Neural crest cell (in vitro differentiated cells): ENCODE measurements at places on chromosomes 5 and 9. TPM values are rescaled to one million over a fixed set of nuclear protein-coding genes. Genes with fewer than 3 reads are reported as not detected.

GRCh38 chr9:976258-976942 is at the start of gene DMRT3:
TSS of gene DMRT3 (plus strand) at chr9:976655. CDS start at chr9:977002, 347 bp downstream.
- peaks cover 20% of the 10 kb centered on the region for H3K4me1 ChIP-seq
- no peaks in the 10 kb centered on the region for H3K36me3 ChIP-seq
- peak within 1 kb of the TSS; percentile 29 for H3K4me3 ChIP-seq
- no peak within 1 kb of the TSS for H3K27ac ChIP-seq

GRCh38 chr5:58760222-58760621 is 177.3 kb downstream of the RAB3C start:
- no peak for DNase-seq
- no peaks in the 10 kb centered on the region for H3K4me1 ChIP-seq
- no peaks in the 10 kb centered on the region for H3K27me3 ChIP-seq
- no peak overlapping the region for H3K4me3 ChIP-seq
- no peaks in the 10 kb centered on the region for H3K36me3 ChIP-seq
- no peak overlapping the region for H3K27ac ChIP-seq

- H3K27me3 ChIP-seq = no peaks in the 10 kb centered on the region
- no peak overlapping the region for H3K27ac ChIP-seq
- H3K4me1 ChIP-seq = peaks cover 8% of the 10 kb centered on the region
Observed at GRCh38 chr5:68746220-68746619, 347.6 kb upstream of the SLC30A5 start.

DNA sequence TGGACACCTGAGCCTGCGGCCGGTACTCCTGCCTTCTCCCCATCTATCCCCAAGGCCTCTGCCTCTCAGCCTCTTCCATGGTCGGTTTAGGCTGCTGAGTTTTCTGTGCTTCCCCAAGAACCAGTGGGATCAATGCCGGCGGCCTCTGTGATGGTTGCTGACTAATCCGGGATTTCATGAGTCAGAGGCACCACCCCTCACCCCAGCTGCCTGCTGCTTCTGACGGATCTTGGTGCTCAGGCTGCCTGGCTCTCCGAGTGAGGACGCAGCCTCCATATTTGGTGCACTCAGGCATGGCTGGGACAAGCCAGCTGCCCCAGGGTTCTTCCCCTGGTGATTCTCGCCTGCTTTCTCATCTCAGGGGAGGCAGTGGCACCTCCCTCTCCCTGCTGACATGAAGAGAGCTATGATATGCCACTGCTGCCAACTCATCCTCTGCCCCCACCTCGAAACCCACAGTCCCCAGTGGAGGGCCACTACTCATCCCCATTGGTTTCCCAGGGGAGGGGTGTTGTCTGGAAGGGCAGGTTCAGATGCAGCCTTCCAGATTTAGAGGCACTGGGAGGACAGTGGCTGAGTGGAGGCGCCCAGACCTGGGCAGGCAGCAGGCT is 3.3 kb upstream of the MAN1B1 start:
- H3K27me3 ChIP-seq = peaks cover 50% of the 10 kb centered on the region
- H3K36me3 ChIP-seq = no peaks in the 10 kb centered on the region
- H3K27ac ChIP-seq = no peak overlapping the region
- no peak for DNase-seq
- peak overlapping the region; percentile 49 for H3K4me3 ChIP-seq

- no peak overlapping the region for H3K27ac ChIP-seq
- peaks cover 58% of the 10 kb centered on the region for H3K4me1 ChIP-seq
- H3K4me3 ChIP-seq = peak overlapping the region; percentile 92
Observed at GRCh38 chr9:95504053-95504963, 12.5 kb downstream of the PTCH1 start.

DNA sequence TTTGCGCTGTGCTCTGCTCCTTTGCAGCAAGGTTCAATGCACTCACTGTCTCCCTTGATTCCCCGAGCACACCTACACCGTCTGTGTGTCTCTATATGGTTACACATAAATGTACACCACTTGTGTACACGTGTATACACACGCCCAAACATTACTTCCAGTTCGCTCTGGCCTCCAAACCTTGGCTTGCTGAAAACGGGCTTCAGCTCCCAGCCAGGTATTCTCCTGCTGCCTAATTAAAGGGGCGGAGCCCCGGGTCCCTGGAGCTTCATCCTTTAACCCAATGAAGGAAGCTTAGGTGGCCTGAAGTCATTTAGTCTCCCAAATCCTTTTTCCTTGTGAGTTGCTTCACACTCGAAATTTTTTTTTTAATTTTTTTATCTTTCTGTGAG is 4.6 kb downstream of the ISL1 start:
- H3K4me1 ChIP-seq = peaks cover 10% of the 10 kb centered on the region
- H3K27me3 ChIP-seq = peaks cover 99% of the 10 kb centered on the region
- peak overlapping the region; percentile 47 for H3K4me3 ChIP-seq
- peaks cover 2% of the 10 kb centered on the region for H3K36me3 ChIP-seq
- no peak overlapping the region for H3K27ac ChIP-seq

DNA sequence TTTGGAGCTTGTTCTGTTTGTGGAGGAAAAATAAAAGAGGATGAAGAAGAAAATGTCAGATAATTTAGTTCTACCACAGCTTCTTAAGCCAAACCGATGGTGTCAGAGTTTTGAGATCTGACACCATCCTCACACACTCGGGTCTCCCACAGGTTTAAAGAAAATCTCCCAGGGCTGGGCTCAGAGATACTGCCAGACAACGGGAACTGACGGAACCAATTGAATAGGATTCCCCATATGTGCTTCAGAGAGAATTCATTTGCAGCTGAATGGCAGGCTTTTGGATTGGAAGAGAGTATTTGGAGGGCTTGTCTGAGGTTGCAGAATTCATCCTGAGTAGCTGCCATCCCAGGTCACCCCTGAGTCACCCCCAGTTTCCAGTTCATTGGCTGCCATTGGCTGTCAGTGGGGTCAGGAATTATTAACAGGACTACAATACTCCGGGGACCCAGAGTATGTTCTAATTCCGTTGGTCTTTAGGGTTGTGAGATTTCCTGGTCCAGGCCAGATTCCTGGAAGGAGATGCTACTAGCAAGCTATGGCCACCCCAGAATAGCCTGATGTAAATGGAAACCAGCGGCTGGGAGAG is 131.3 kb downstream of the PDZD2 start:
- peaks cover 9% of the 10 kb centered on the region for H3K4me1 ChIP-seq
- H3K27ac ChIP-seq = no peak overlapping the region
- DNase-seq = no peak
- H3K27me3 ChIP-seq = no peaks in the 10 kb centered on the region

DNA sequence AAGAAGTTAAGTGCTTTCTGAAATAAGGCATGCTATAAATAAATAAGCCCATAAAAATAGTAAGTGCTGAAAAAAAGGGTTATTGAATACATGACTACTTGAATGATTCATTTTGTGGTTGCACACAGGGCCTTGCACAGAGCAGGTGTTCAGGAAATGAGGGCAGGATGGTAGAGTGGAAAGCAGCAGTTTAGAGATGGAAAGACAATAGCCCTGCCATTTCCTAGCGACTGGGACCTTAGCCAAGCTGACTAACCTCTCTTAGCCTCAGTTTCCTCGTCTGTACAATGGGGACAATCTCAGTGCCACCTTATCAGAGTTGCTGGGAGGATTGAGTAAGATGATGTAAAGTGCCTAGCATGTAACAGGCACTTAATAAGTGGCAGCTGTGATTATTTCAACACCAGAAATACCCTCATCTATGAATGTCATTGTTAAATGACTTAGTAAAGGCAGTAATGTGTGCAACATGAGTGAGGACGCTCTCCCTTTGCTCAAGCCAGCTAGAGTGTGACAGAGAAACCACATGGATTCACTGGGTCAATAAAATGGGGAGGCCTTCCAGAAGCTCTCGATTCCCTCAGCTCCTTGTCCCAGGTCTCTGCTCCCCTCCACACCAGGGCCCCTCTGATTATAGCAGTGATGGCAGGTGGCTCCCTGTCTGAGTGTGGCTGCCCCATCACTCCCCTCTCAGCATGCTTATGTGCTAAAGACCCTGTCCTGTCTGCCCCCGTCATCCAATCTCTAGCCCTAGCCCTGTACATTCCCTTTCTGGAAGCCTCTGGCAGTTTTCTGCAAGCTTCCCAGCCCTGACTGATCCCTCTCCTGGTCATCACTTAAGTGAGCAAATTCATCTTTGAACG is 16.0 kb upstream of the PHF19 start:
- H3K27ac ChIP-seq = no peak overlapping the region
- no peak for DNase-seq
- H3K27me3 ChIP-seq = no peaks in the 10 kb centered on the region

- H3K27ac ChIP-seq = no peak overlapping the region
- H3K36me3 ChIP-seq = peaks cover 6% of the 10 kb centered on the region
Observed at GRCh38 chr5:92896722-92897121, 684.3 kb downstream of the NR2F1-AS1 start.

- no peak overlapping the region for H3K4me3 ChIP-seq
- H3K27ac ChIP-seq = no peak overlapping the region
- H3K27me3 ChIP-seq = peaks cover 4% of the 10 kb centered on the region
- no peaks in the 10 kb centered on the region for H3K36me3 ChIP-seq
- DNase-seq = no peak
Observed at GRCh38 chr9:130901498-130902203, 5.0 kb upstream of the QRFP start.

- H3K36me3 ChIP-seq = no peaks in the 10 kb centered on the region
- no peaks in the 10 kb centered on the region for H3K4me1 ChIP-seq
Observed at GRCh38 chr9:71279151-71279739, 157.8 kb upstream of the TRPM3 start.

GRCh38 chr9:91220491-91221135 is 141.1 kb downstream of the AUH start:
- H3K36me3 ChIP-seq = peaks cover 4% of the 10 kb centered on the region
- no peak for DNase-seq
- no peaks in the 10 kb centered on the region for H3K4me1 ChIP-seq
- H3K27ac ChIP-seq = no peak overlapping the region

DNA sequence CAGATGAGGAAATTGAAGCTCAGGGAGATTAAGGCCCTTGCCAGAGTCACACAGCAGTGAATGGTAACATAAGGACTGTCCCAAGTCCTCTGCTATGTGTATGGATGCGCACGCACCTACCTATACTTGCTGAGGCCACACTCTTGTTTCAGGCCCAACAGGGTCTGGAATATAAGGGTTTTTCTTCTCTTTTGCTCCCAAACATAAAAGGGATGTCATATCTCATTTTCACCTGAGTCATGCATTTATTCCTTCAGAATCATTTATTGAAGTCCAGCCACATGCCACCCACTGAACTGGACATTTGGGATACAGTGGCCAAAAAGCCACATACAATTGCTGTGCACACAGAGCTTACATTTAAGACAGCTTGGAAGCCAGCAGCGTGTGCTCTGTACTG is 92.0 kb downstream of the SH3TC2 start:
- no peak overlapping the region for H3K4me3 ChIP-seq
- no peaks in the 10 kb centered on the region for H3K27me3 ChIP-seq
- no peaks in the 10 kb centered on the region for H3K36me3 ChIP-seq
- no peaks in the 10 kb centered on the region for H3K4me1 ChIP-seq
- no peak for DNase-seq

DNA sequence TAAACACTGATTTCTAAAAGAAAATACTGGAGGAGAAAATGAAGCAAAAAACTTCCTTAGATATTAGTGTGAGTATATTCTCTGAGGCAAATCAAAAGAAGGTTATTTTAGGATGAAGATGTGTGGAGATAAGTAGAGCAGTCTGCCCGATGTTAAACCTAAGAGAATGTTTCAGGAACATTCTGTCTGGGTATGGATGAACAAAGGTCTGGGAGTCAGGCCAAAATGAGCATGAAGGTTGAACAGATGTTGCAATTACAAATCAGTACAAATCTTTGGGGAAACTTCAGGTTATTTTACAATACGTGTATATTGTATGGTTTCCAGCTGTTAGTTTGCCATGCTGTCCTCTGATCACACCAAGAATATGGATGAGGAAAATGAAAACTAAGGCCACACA is 14.4 kb upstream of the CEP78 start:
- H3K27me3 ChIP-seq = no peaks in the 10 kb centered on the region
- H3K27ac ChIP-seq = no peak overlapping the region
- H3K36me3 ChIP-seq = no peaks in the 10 kb centered on the region

DNA sequence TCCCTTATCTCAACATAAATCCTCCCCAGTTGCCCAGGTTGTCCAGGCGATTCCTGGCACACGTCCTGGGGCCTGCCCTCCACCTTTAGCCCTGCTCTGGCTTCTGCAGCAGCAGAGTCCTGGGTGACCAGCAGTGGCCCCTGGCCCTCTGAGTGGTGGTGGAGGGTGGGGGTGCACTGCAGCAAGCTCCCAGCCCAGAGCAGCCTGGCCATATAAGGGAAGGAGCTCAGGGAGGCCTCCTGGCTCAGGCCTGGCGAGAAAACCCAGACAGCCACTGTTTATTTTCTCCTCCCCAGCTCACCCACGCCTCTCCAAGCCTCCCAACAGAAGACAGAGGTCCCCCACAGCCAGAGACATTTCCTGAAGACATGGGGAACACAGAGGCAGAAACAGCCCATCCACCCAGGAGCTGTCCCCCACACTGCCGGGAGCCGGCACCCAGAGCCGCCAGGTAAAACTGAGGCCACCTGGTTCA is 44.7 kb upstream of the IL17B start:
- no peaks in the 10 kb centered on the region for H3K27me3 ChIP-seq
- H3K4me1 ChIP-seq = peaks cover 38% of the 10 kb centered on the region
- DNase-seq = no peak
- H3K27ac ChIP-seq = no peak overlapping the region
- H3K4me3 ChIP-seq = no peak overlapping the region

MTAP gene
- total RNA-seq = 90.1 and 106 TPM in 2 replicates

SPATA6L gene
- total RNA-seq = 0.44 and 1.3 TPM in 2 replicates

TMEFF1 gene
- 43.1 and 47.9 TPM in 2 replicates for total RNA-seq

ZDHHC11 gene
- total RNA-seq = 14.5 and 17.2 TPM in 2 replicates

LCN1 gene
- not detected in 2 replicates for total RNA-seq

RLN2 gene
- 0.43 and 0.77 TPM in 2 replicates for total RNA-seq
